Stimulated activated CD4-positive, alpha-beta T cell treated with anti-CD3 and anti-CD28 coated beads, Interleukin-1b, Interleukin-23, amount 100 ng/mL, for 24 hours (primary cell): ENCODE measurements at places on chromosomes 6 and 20.

DNA sequence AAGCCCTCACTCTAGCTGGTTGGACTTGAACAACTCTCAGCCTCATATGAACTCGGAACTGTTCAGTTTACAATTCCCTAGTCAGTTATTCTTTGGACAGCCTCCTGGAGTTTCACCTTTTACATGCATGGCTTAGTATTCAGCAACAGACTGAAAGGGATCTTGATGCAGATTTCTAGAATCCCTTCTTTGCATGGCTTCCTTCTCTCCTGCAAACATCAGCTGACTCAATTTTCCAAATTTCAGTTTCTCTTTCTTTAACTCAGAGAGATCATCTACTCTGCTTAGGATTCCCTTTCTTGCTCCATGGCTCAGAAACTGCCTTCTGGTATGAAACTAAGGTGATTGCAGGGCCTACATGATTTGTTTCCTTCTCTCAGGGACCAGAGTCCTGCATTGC, 99.6 kb downstream of the CEP57L1 start:
- no peak for DNase-seq

- no peak for DNase-seq
Measured at GRCh38 chr20:42027746-42028268, 409.6 kb upstream of the CHD6 start.

GRCh38 chr20:1566701-1567100, 9.2 kb upstream of the SIRPD start:
- no peak for DNase-seq

DNA sequence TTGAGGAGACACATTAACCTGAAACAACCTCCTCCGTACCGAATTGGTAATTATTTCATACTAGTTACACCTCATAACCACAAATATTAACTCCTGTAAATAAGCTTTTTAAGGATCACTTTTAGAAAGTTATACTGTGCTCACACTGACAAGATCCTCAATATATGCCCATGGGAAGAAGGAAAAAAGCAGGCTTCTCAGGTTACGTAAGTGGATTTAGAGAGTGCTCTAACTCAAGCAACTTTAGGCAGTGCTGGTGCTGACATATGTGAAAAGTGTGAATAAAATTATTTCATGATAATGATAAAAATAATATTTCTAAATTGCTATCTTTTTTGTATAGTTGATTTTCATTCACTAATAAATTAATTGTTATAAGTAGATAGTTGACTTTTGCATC, 76.1 kb downstream of the PRKN start:
- DNase-seq, result no peak

GRCh38 chr6:136987526-136987925, 57.2 kb downstream of the IL20RA start:
- no peak for DNase-seq

GRCh38 chr6:53585208-53585900, 40.5 kb upstream of the GCLC start:
- DNase-seq, result no peak

DNA sequence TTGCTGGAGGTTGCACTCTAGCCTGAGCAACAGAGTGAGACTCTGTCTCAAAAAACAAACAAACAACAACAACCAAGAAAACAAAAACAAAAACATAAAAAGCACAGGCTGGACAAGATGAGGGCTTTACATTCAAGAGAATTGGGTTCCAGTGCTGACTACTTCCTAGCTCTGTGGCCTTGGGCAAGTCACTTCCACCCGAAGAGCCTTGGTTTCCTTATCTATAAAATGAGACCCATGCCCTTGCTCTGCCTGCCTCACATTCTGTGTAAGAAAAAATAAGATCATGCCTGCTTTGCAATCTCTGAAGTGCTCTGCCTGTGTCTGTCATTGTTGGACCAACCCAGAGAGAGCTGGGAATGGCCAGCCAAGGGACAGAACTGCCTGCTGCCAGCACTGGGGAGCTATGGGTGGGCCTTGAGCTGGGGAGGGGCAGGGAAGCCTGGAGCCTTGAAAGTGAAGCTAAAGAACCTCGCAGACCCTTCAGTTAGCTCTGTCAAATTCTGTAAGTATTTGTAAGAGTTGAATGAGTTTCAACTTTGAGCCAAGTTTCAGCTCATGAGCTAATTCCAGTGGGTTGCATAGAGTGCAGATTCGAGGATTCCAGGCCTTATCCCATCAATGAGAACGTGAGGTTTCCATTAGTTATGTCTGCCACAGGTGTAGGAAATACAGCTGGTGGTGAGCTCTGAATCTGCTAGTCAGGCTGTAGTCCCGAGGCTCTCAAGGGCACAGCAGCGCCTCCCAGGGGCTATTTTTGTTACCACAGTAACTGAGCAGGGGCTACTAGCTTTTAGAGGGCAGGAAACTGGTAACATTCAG, 93.2 kb downstream of the DLGAP4 start:
- no peak for DNase-seq

DNA sequence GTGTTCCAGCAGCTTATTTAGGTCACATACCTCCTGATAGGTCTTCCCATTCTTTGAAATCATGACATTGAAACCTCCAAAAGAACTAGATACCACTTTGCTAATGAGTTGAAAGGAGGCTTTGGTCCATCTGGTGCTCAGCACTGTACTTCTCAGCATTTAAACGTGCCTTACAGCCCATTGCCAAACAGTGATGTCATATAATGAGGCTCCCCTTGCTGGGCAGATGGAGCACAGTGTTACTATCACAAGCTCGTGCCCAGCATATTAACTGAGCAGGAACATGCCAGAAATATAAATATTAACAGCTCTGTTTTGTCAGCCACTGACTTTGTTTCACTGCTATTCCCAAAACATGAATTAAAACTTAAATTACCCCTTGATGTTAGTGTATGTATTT, 25.5 kb upstream of the MAPK13 start:
- DNase-seq, result no peak

DNA sequence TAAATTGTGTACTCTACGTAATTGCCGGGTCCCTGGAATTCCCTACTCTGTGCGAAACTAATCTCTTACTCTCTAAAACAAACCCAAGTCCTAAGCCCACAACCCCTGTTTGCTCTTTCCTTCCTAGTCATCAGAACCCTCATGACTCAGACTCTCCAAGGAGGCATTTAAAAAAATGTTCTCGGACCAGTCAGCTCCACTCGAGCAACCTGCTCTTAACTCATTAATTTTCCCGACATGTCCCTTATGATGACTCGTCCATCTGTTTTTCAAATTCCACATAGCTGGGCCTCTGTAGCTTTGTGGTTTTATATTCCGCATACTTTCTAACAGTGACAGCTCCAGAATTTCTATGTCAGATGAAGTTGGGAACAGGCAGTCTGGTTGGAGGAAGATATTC, 2.6 kb upstream of the MUC22 start:
- no peak for DNase-seq
